Natural killer cell treated with Interleukin-12 subunit alpha and Interleukin-12 subunit beta and Interleukin-15 and Interleukin-18, amount 100 ng/mL, for 72 hours (primary cell): ENCODE measurements at places on chromosomes 3 and 15.

DNA sequence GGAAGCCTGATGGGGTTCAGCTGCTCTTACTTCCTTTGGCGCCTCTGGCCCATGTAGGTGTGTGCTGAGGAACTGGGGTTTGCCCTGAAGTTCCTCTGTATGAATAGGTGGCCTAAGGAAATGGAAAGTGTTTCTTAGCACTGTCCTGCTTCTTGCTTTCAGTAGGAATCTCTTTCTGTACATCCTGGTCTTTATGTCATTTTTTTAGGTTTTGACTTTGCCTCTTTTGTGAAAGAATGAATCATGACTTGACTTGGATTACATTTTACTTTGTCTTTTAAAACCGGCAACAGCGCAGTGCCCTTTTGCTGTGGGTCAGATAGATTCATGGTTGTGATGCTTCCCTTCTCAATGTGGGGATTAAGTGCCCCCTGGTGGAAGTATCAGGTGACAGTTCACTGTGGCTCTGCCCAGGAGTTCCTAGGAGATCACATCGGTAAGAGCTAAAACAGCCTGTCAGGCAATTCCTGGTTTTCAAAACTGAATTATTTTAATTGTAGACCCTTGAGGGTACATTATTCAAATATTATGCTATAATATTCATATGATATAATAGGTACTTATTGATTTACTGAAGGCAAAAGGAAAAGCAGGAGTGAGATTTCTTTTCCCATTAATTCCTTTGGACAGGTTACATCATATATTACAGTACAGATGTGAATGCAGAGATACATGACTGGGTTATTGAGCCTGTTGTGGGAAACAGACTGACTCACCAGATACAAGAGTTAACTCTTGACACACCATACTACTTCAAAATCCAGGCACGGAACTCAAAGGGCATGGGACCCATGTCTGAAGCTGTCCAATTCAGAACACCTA lies 95.4 kb downstream of the HCN4 start:
- no peak for DNase-seq

- DNase-seq, result no peak
Observed at GRCh38 chr3:109339714-109340648, 2.6 kb upstream of the DPPA4 start.

GRCh38 chr3:196398782-196399181 lies 33.4 kb downstream of the UBXN7 start:
- DNase-seq, result no peak

DNA sequence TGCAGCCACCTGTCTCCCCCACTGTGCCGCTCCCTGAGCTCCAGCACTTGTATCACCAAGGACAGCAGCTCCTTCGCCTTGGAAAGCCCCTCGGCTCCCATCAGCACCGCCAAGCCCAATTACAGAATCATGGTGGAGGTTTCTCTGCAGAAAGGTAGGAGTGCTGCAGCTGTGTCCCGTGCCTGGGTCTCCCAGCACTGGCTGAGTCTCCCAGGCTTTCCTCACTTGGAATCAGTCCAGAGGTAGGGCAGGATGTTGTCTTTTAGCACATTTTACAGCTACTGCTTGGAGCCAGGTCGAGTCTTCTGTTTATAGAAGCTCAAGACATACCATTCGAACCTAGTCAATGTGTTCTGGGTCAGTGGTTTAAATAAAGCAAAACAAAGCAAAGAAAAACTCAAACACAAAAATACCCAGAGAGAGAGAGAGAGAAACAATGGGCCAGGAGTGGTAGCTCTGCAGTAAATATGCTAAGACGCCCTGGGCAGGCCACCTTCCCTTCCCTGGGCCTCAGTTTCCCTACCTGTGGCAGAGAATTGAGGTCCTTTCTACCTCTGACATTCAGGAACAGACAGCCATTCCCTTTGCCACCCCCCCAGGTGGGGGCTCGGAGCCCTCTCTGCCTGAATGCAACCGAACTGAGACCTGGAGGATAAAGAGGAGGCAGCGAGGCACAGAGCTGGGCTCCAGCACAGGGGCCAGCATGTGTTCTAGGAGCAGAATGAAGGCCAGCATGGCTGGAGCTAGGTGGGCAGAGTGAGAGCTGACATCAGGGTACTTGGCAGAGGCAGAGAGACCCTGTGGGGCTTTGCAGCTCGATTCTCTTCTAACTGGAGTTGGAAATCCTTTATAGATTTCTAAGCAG lies 44.1 kb downstream of the STARD5 start:
- DNase-seq, result no peak

- peak; percentile 10 for DNase-seq
Observed at GRCh38 chr15:67108122-67108961, 42.9 kb downstream of the SMAD3 start.

DNA sequence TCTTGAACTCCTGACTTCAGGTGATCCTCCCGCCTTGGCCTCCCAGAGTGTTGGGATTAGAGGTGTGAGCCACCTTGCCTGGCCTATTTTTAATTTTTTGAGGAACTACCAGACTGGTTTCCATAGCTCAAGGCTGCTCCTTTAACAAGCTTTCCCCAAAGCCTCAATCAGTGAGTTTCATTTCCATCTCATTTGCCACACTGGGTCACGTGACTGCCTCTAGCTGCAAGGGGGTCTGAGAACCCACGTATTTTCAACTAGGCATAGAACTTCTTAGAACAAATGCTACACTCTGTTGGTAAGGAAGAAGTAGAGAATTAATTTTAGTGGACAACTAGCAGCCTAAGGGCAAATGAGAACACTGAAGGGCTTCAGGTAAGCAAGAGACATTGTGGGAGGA lies 3.1 kb upstream of the CD276 start:
- no peak for DNase-seq

GRCh38 chr3:124097362-124098131 lies 105.6 kb upstream of the ROPN1 start:
- no peak for DNase-seq

DNA sequence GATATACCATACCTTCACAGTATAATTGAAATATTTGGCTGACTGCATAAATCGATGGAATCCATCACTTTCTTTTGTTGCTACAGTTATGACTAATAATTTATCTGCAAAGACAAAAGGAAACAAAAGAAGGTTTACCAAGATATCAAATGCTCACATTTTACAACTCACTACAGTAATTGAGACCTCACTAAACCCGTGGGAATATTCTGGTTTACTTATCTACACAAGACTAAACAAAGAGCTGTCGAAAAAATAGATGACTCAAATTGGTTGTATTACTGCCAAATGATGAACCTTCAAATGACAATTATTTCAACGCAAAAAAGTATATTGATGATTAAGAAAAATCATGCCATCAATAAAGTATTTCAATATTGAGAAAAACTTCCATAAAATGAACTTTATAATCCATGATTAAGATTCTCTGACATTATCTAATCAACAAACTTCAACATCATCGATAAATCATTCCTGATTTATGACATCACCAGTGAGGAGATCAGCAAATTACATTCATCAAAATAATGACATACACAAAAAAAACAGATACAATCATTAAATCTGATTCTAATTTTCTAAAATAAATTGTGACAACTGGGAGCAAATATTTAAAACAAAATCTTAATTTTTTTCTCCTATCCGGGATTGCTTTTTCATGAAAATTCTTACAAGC lies 36.7 kb downstream of the PLOD2 start:
- DNase-seq, result no peak

- peak; percentile 78 for DNase-seq
Observed at GRCh38 chr3:160801386-160802118, 45.5 kb downstream of the PPM1L start.

DNA sequence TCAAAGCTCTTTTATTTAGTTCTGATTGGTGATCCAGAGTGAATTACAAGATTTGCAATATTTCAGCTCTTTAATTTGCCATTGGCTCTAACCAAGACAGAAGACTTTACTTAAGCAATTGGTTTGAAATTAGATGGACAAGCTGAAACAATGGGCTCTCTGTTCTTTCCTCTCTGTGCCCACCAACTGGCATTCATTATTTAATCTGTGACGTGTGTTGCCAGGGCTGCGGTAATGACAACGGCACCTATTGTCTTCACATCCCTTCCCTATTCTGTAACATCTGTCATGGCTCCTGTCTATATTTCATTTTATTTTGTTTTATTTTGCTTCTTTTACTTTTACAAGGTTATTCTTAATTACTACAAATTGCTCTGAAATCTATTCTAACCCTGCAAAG lies 33.9 kb downstream of the PLD1 start:
- DNase-seq, result no peak

- DNase-seq, result no peak
Observed at GRCh38 chr15:41997845-41998244, 23.0 kb downstream of the PLA2G4E start.
